ENCODE measurements at places on chromosomes 12 and 14.

GRCh38 chr12:88185988-88186387 lies 43.9 kb downstream of the TMTC3 start:
- DNase-seq = no peak

DNA sequence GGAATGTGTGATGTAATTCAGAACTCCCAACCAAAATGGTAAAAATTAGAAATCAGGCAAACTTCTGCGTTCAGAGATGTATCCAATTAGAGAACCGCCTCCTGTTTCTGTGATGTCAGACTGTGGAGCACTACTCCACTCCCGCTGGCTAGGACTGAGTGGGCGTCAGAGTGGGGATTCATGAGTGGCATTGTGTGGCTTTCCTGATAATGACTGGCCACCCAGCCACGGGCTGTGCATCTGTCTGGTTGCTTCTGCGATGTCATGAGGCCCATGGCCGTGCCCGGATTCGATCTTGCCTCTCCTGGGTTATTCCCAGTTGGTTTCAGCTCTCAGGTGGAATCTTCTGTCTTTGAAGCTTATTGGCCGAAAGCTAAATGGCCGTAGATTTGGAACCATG lies 87.1 kb upstream of the KCNA1 start:
- no peak for DNase-seq

GRCh38 chr14:50335989-50336824 lies 24.1 kb downstream of the DMAC2L start:
- DNase-seq = no peak

DNA sequence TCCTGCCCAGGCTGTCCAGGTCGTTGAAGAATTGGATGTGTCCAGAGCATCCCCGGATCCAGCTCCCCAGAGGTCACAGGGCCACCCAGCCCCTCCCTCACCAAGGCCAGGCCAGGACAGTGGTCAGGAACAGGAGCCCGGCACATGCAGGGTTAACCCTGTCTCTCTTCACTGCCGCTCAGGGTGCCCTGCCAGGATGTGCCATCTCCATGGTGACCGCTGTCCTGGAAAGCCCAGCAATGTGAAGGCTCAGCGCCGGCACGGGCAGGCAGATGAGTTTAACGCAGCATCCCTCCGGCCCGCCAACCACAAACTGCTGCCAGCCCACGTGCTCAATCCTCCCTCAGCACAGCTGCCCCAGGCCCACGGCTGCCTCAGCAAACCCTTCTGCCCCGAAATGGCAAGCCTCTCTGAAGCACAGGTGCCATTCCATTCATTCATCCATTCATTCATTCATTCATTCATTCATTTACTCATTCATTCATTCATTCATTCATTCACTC lies 4.4 kb downstream of the TMEM179 start:
- DNase-seq = no peak

- DNase-seq = no peak
These were observed 105.4 kb downstream of the FUT8 start for GRCh38 chr14:65517635-65518542.

DNA sequence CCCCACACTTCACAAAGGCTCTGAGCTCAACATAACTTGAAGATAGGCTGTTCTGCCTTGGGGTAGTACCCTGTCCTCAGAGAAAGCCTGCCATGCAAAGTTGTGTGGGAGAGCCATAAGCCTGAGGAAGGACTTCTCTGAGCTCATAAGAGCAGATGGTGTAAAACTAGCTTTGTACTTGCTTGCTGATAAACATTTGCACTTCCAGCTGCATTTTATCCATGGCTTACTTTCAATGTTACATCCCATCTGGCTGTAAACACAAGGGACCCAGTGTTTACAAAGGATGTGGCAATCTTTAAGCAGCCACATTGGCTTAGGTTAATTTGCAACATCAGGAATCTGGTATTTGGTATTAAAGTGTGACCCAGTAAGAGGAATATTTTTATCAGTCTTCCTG lies 258.1 kb downstream of the IPO8 start:
- no peak for DNase-seq

DNA sequence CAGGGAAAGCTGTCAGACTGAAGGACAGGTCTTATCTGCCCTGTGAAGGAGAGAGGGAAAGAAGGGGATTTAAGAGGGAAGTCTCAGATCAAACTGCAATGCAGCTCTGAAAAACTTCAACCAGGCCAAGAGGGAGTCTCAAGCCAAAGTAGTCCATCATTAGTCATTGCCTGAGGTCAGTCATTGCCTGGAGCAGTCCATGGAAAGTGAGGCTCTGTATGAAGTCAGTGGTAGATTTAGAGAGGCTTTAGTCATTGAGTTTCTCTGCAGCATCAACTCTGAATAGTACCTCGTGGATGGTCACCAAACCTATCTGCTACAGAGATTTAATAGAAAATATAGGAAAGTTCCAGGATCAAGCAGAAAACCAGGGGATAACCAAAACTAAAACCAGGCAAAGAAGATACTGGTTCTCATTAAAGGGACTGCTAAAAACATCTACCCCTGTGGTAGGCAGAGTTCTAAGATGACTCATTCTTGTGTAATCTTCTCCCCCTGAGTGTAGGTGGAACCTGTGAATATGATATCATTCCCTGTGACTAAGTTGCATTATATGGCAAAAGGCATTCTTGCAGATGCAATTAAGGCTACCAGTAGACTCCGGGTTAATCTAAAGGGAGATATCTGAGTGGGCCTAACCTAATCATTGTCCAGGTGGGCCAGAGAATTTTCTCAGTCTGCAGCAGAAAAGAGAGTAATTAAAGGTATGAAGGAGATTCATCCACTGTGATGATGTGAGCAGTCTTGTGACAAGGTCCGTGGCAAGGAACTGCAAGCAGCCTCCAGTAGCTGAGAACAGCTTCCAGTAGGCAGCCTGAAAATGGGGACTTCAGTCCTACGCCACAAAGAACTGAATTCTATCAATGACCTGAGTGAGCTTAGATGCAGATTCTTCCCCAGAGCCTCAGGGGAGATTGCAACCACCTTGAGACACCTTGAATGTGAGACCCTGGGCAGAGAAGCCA lies 123.1 kb downstream of the GALC start:
- no peak for DNase-seq

- no peak for DNase-seq
These were observed 6.8 kb downstream of the YBX3 start for GRCh38 chr12:10716277-10716676.

GRCh38 chr12:42166501-42166900 lies 21.8 kb upstream of the GXYLT1 start:
- DNase-seq = no peak

- no peak for DNase-seq
These were observed 338.1 kb downstream of the CACNA1C start for GRCh38 chr12:2390850-2391390.
